ENCODE measurements at places on chromosomes 12 and 14.
A peak's percentile ranks its signal among the peaks of the same experiment; 100 is the strongest.

- peak; percentile 43 for DNase-seq
- H3K4me1 ChIP-seq: peaks cover 28% of the 10 kb centered on the region
- no peak within 1 kb of the TSS for H3K27ac ChIP-seq
- H3K4me3 ChIP-seq: peak within 1 kb of the TSS; percentile 23
- H3K36me3 ChIP-seq: no peaks in the 10 kb centered on the region
Measured at GRCh38 chr14:24367514-24368211, at the start of gene NFATC4. Gene NFATC4 (plus strand): TSS chr14:24368184. CDS start chr14:24368341, 157 bp downstream.

DNA sequence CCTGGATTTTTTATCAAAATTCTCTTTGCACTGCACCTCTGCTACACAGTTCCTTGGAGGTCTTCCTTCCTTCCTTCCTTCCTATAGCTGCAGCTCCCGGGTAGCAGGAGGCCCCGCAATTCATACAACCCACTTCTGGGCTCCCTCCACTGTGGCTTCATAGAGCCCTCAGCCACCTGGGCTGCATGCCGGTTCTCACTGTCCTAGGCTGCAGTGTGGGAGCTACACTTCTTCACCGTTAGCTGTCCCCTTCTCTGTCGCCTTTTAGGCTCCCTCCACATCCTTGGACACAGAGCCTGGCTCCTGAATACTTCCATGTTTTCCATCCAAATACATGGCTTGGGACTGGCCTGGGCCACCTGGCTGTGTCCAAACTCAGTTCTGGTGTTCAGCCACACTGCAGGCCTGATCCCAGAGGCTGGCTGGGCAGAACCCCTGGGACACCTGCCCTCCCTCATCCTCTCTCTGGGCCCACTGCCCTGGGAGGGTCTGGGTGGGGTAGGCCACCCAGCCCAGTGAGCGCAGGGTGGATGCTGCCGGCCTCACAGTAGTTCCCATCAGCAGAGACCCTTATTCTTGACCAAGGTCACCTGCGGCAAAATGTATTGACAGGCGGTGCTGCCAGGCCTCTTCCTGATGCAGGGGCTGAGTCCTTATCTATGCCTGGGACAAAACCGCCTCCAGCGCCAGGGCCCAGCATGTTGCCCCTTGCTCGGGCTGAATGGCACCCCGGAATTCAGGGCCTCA is 1.7 kb downstream of the SERPINA10 start:
- H3K36me3 ChIP-seq: peaks cover 11% of the 10 kb centered on the region
- H3K27me3 ChIP-seq: no peaks in the 10 kb centered on the region

- no peak overlapping the region for H3K27ac ChIP-seq
- H3K36me3 ChIP-seq: no peaks in the 10 kb centered on the region
- no peak overlapping the region for H3K4me3 ChIP-seq
Measured at GRCh38 chr14:56738020-56738419, 72.3 kb downstream of the OTX2 start.

DNA sequence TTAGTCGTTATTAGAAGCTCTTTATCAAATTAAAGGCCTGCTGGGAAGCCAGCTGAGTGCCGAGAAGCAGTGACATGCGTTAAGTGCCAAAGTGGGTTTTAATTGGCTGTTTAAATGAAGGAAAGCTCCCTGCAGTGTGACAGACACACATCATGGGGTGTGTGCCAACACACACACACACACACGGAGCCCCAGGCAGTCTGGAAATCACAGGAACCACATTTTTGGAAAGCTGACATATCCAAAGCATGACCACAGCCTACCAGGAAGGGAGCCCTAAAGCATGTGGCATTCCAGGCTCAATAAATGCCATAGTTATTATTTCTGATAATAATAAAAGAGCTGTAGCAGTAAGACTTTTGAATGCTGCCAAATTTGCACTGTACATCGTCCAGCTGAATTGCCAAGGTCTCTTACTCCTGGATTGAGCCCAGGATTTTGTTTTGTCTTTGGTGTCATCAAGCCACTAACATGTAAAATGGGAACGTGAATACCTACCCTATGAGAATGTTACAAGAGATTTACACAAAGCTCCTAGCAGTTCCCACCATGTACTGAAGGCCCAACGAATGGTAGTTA is 135.1 kb downstream of the TMEM30B start:
- H3K27me3 ChIP-seq: peaks cover 13% of the 10 kb centered on the region
- H3K4me3 ChIP-seq: no peak overlapping the region
- DNase-seq: no peak
- no peaks in the 10 kb centered on the region for H3K36me3 ChIP-seq

DNA sequence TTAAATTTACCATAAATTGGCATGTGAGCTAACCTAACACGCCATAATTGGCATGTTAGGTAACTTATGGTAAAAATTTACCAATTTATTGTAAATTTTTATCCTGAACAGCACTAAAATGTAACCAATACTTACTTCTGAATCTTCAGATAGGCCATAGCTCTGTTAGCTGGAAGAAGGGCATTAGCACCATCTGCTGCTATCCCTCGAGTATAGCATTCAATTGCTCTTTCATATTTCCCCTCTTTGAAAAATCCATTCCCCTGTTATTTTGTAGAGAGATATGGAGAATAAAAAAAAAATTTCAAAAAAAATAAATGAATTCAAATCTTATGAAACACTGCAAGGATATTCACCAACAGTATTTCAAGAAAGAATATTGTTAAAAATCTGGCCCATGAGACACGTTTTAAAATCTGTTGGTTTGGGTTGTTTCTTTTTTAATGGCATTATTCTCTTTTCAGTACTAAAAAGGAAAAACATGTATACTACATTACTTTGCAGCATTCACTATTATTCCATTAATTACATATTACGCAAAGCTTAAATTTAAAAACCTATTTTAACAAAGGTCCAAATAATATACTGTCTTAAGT is 19.1 kb downstream of the RPAP3 start:
- DNase-seq: peak; percentile 42
- no peak overlapping the region for H3K27ac ChIP-seq
- peaks cover 11% of the 10 kb centered on the region for H3K4me1 ChIP-seq
- peaks cover 31% of the 10 kb centered on the region for H3K36me3 ChIP-seq

DNA sequence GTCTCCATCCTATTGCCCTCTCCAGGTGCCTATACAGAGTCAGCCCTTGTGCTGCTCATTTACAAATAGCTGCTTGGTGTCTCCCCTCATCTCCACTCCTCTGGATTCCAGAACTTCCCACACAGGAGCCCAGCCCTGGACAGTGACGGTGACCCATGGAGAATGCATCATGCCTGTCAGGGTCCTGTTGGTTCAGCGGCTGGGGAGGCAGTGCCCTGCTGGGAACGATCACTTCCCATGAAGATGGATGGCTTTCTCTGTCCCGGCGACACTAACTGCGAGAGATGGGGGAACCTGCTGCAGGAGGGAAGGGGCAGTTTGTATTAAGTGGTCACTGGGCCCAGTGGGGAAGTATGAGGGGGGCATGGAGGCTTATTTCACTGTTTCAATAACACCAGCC is 395.0 kb upstream of the TBX3 start:
- no peak for DNase-seq
- H3K27me3 ChIP-seq: no peaks in the 10 kb centered on the region
- H3K36me3 ChIP-seq: no peaks in the 10 kb centered on the region
- H3K4me1 ChIP-seq: no peaks in the 10 kb centered on the region
- no peak overlapping the region for H3K27ac ChIP-seq
- H3K4me3 ChIP-seq: no peak overlapping the region

DNA sequence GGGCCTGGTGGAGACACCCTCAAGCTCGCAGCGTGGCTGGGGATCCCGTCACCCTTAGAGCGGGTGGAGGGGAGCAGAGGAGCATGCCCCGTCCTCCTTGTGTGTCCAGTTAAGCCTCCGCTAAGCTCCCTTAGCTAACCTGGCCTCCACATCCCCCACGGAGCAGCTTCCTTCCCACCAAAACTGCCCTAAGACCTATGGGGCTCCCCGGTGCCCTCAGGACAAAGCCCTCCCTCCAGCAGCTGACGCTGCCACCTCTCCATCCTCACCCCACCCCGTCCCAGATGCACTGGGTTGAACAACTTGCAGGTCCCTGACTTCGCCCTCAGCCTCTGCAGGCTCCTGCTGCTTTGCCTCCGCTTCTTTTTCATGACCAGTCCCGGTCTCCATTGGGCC is 4.0 kb downstream of the AHNAK2 start:
- H3K27me3 ChIP-seq: peaks cover 16% of the 10 kb centered on the region
- H3K27ac ChIP-seq: no peak overlapping the region
- H3K36me3 ChIP-seq: no peaks in the 10 kb centered on the region
- H3K4me3 ChIP-seq: no peak overlapping the region

- peak; percentile 24 for DNase-seq
- H3K27me3 ChIP-seq: no peaks in the 10 kb centered on the region
- H3K27ac ChIP-seq: peak overlapping the region; percentile 66
Measured at GRCh38 chr12:132710043-132710404, 618 bp upstream of the PGAM5 start.

- H3K27me3 ChIP-seq: peaks cover 6% of the 10 kb centered on the region
- H3K4me1 ChIP-seq: peaks cover 23% of the 10 kb centered on the region
- no peak overlapping the region for H3K27ac ChIP-seq
Measured at GRCh38 chr12:7638064-7638759, 27.5 kb downstream of the APOBEC1 start.

DNA sequence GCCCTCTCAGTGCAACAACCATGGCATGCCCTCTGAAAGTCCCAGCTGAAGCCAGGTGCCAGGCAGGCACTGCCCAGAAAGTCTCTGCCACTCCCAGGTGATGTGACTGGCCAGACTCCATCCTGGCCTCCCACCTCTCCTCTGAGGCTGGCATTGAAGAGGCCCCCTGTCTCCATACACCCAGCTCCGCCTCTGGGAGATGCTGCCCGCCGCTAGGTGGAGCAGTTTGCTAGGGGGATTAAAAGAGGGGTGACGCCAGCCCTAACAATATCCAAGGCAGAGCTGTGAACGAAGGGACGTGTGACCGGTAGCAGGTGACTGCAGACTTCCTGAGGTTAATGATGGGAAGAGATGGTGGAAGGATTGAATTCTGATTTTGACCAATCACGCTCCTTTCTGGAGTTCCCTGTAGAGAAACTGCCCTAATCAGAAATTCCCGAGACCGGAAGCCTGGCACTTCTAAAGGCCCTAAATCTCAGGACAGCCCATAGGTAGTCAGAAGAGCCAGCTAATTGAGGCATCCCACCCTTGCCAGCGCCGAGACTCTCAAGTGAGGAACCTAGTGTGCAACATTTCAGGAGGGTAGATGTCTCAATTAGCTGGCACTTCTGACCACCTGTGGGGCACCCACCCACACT is 8.3 kb upstream of the PLEK2 start:
- DNase-seq: peak; percentile 69
- peaks cover 11% of the 10 kb centered on the region for H3K27me3 ChIP-seq
- H3K27ac ChIP-seq: no peak overlapping the region
- no peaks in the 10 kb centered on the region for H3K4me1 ChIP-seq
- H3K4me3 ChIP-seq: no peak overlapping the region
- H3K36me3 ChIP-seq: no peaks in the 10 kb centered on the region

- no peak for DNase-seq
- no peaks in the 10 kb centered on the region for H3K36me3 ChIP-seq
- no peaks in the 10 kb centered on the region for H3K4me1 ChIP-seq
- H3K27me3 ChIP-seq: no peaks in the 10 kb centered on the region
- no peak overlapping the region for H3K27ac ChIP-seq
Measured at GRCh38 chr12:60259225-60259624, 663.4 kb downstream of the SLC16A7 start.

- no peak overlapping the region for H3K27ac ChIP-seq
- peaks cover 2% of the 10 kb centered on the region for H3K27me3 ChIP-seq
- no peaks in the 10 kb centered on the region for H3K4me1 ChIP-seq
- no peaks in the 10 kb centered on the region for H3K36me3 ChIP-seq
- no peak overlapping the region for H3K4me3 ChIP-seq
Measured at GRCh38 chr12:130557886-130558765, 158.0 kb downstream of the RIMBP2 start.

GRCh38 chr12:25317553-25317952 is 66.8 kb upstream of the KRAS start:
- H3K36me3 ChIP-seq: no peaks in the 10 kb centered on the region
- DNase-seq: no peak
- H3K4me3 ChIP-seq: no peak overlapping the region
- peaks cover 1% of the 10 kb centered on the region for H3K27me3 ChIP-seq

DNA sequence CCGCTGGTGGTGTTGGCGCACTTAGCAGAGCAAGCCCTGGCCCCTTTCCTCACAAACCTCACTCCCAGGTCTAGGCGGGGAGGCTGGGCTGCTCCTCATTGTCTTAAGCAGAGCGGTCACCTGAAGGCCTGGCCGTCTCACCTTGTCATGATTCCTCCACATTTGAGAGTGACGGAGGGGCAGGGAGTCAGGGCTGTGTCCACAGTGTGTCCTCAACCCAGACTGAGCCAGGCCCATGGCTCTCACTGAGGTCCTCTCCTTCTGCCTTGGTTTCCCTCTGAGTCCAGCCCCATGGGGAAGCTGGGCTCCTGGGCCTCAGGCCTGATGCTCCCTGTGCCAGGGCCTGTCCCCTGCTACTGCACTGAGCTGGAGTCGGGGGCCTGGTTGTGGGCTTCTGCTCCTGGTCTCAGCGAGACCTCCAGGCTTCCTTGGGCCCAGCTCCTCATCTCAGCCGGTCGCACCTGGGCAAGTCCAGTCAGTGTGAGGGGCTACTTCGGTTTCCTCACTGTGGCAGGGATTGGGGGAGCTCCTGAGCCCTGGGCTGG is 44.9 kb downstream of the KRT80 start:
- peaks cover 4% of the 10 kb centered on the region for H3K4me1 ChIP-seq
- H3K27me3 ChIP-seq: no peaks in the 10 kb centered on the region

DNA sequence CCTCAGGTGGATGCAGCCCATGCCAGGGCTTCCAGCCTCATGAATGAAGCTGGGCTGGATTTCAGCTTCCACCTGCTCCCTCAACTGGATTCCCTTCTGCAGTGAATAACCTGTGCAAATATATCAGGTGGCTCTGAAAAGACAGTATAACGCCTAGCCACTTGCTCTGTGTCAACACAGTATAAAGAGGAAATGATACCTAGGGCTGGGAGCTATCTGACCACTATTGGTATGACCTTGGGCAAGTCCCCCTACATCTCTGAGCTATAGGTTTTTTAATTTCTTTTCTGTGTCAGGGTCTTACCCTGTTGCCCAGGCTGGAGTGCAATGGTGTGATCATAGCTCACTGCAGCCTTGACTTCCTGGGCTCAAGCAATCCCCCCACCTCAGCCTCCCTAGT is 19.8 kb downstream of the ISM2 start:
- no peaks in the 10 kb centered on the region for H3K27me3 ChIP-seq
- DNase-seq: no peak
- H3K36me3 ChIP-seq: no peaks in the 10 kb centered on the region
- H3K4me3 ChIP-seq: no peak overlapping the region
- no peak overlapping the region for H3K27ac ChIP-seq

GRCh38 chr12:2745655-2746054 is 49.1 kb upstream of the FKBP4 start:
- H3K27ac ChIP-seq: no peak overlapping the region
- no peak overlapping the region for H3K4me3 ChIP-seq
- no peak for DNase-seq
- H3K36me3 ChIP-seq: no peaks in the 10 kb centered on the region
- H3K27me3 ChIP-seq: peaks cover 2% of the 10 kb centered on the region

- DNase-seq: no peak
- H3K4me1 ChIP-seq: peaks cover 51% of the 10 kb centered on the region
- H3K4me3 ChIP-seq: no peak overlapping the region
- no peaks in the 10 kb centered on the region for H3K27me3 ChIP-seq
- H3K27ac ChIP-seq: no peak overlapping the region
- H3K36me3 ChIP-seq: peaks cover 84% of the 10 kb centered on the region
Measured at GRCh38 chr12:304805-305204, 42.2 kb upstream of the SLC6A13 start.

GRCh38 chr14:103078420-103078749 is 5.6 kb upstream of the LBHD2 start:
- H3K4me3 ChIP-seq: no peak overlapping the region
- no peaks in the 10 kb centered on the region for H3K36me3 ChIP-seq
- no peaks in the 10 kb centered on the region for H3K4me1 ChIP-seq
- peaks cover 4% of the 10 kb centered on the region for H3K27me3 ChIP-seq

- H3K27ac ChIP-seq: no peak overlapping the region
- H3K4me3 ChIP-seq: no peak overlapping the region
- no peaks in the 10 kb centered on the region for H3K36me3 ChIP-seq
- no peaks in the 10 kb centered on the region for H3K27me3 ChIP-seq
- no peak for DNase-seq
- H3K4me1 ChIP-seq: no peaks in the 10 kb centered on the region
Measured at GRCh38 chr14:42965512-42965911, 1358.8 kb downstream of the LRFN5 start.

Measured in activated CD4-positive, alpha-beta T cell treated with anti-CD3 and anti-CD28 coated beads for 36 hours (primary cell).